ENCODE measurements at places on chromosomes 13 and 19. TPM values are rescaled to one million over a fixed set of nuclear protein-coding genes. Genes with fewer than 3 reads are reported as not detected.

GRCh38 chr13:66329988-66330451 is 900.1 kb downstream of the PCDH9 start:
- no peak for DNase-seq

- no peak for DNase-seq
Measured at GRCh38 chr13:87884884-87885283, 213.7 kb downstream of the SLITRK5 start.

- DNase-seq: no peak
Measured at GRCh38 chr13:35856084-35856483, 275.1 kb downstream of the DCLK1 start.

GRCh38 chr13:102147353-102147752 is 254.5 kb downstream of the FGF14 start:
- no peak for DNase-seq

The ATP4A gene
- total RNA-seq: not detected

The ANGPTL8 gene
- total RNA-seq: not detected

- peak; percentile 71 for DNase-seq
Measured at GRCh38 chr19:52922841-52923777, at the start of gene ZNF888. Gene ZNF888, minus strand, starts transcription at chr19:52923428. Its CDS starts 5,555 bp downstream, at chr19:52917873.

The ZFP30 gene
- 6.6 TPM for total RNA-seq

DNA sequence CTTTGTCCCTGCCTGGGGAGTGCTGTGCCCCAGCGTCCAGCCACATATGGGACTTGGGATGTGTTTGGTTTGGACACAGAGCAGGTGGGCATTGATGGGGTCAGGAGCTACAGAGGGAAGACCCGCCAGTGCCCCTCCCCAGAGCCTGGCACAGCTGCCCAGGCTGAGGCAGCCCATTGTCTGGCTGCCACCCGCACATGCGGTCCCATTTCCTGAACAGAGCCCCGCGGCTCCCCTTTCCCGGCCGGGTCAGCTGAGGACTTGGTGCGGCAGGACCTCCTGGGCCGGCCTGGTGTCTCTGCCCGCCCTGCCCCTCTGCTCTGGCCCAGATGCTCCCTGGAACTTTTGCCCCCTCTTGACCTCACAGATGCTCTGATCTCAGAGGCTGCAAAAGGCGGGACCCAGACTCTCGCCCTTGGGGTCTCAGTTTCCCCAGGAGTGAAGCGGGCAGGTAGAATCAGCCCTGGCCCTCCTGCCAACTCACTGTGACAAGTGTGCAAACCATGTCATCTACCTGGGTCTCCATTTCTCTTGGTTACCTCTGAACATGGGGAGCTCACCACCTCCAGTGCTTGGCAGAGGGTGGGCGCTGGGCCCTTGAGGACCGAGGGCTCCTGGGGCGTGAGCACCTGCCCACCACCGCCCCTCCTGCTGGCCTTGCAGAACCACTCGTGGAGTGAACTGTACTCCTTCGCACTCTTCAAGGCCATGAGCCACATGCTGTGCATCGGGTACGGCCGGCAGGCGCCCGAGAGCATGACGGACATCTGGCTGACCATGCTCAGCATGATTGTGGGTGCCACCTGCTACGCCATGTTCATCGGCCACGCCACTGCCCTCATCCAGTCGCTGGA is 17.8 kb downstream of the HCN2 start:
- no peak for DNase-seq

DNA sequence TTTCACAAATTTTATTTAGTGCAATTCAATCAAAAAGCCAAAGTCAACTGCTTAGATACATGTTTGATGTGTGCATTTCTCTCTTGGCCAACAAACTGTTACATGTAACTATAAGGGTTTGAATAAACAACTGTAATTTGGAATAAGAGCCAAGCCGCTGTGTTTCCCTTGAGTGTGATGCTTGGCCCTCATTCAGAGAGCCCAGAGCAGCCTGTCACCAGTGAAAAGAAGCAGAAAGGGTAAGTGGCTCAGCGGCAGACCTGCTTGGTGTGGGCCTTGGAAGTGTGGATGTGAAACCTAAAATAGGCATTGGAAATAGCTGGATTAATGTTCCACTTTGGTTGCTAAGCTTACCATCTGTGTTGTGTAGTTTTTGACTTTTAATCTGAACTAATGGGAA is 924.6 kb downstream of the OLFM4 start:
- no peak for DNase-seq

The WTIP gene
- total RNA-seq: 175 TPM

DNA sequence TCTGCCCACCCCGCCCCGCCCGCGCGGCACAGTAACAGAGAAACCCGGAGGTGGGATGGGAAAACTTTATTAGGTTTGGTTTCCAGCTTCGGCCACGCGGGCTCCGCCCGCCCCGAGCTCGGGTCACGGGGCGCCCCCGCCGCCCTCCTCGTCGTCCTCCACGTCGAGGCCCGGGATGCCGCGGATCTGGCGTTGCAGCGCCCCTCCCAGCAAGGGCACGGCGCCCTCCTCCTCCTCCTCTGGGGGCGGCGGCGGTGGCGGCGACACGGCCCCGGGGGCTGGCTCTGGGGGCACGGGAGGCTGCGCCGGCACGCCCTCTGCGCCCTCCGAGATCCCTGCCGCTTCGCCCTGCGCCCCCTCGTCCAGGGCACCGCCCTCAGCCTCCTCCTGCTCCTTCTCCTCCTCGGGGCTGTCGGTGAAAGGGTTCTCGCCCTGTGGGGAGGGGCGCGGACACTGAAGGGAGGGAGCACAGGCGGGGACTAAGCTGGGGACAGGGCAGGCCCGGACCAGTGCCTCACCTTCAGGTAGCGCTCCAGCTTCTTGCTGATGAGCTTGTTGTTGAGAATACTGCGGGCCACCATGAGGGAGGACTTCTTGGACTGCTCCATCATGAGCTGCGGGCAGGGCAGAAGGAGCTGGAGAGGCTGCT is 536 bp upstream of the AKAP8 start:
- no peak for DNase-seq

DNA sequence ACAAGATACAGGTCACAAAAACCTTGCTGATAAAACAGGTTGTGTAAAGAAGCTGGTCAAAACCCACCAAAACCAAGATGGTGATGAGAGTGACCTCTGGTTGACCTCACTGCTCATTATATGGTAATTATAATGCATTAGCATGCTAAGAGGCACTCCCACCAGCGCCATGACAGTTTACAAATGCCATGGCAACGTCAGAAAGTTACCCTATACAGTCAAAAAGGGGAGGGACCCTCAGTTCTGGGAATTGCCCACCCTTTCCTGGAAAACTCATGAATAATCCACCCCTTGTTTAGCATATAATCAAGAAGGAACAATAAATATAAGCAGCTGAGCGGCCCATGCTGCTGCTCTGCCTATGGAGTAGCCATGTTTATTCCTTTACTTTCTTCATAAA is 434.1 kb downstream of the ZNF536 start:
- DNase-seq: no peak

DNA sequence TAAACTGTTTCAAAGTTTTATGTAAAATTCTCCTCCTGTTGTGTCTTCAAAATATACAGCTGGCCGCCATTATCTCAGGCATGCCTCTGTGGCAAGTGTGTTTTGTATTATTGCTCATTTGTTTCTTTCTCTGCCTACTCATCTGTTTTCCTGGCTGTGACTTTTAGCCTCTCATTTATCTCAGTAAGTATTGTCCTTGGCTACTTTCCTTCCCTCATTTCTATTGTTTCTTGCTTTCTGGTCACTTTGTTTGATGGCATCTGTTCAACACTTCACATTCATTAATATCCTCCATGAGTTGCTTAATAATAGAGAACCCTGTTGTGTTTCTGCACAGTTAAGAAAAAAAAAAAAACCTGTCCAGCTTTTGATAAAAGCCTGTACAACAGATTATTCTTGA is 869.4 kb downstream of the PCDH17 start:
- DNase-seq: no peak

GRCh38 chr13:43797159-43797558 is 10.4 kb upstream of the ENOX1 start:
- DNase-seq: no peak

- DNase-seq: no peak
Measured at GRCh38 chr13:67821606-67822005, 591.5 kb upstream of the PCDH9 start.

DNA sequence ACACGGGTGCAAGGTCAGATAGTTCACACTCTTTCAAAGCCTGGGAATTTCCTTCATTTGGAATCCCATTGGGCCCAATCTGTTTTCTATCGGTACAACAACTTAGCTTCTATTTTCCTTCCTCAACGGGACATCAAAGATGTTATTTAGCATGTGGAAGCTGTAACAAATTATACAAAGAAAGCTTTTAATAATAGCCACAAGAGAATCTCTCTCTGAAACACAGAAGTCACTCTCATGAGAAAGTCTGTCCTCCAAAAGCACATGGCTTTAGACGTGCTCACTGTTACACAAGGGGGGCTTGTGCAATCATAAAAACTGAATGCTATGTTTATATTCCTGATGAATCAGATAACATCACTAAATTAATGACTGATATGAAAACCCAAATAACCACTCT is 28.9 kb upstream of the CYSLTR2 start:
- DNase-seq: no peak

DNA sequence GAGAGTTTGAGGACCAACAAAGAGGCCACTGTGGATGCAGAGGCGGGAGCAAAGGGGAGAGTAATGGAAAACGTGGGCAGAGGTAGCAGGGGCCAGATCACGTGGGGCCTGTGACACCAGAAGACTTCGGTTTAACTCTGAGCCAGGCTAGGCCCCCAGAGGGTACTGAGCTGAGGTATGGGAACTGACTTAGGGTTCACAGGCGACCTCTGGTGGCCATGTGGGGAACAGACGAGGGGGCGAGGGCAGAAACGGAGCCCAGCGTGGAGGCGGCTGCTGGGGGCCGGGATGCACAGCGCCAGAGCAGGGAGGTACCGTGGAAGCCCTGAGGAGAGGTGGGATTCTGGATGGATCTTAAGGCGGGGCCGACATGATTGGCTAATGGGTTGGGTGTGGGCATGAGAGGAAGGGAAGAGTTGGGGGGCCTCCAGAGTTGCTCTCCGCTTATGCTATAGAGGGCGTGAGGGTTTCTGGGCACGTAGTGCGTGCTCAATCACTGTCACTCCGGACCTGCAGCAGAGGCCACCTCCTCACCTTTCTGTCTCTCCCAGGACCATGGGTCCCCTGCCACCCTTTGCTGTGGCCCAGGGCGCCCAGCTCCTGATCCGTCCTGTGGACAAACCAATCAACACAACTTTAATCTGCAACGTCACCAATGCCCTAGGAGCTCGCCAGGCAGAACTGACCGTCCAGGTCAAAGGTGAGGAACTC is 13.7 kb downstream of the PVR start:
- peak; percentile 42 for DNase-seq

- no peak for DNase-seq
Measured at GRCh38 chr13:113233101-113233500, 23.7 kb downstream of the CUL4A start.

DNA sequence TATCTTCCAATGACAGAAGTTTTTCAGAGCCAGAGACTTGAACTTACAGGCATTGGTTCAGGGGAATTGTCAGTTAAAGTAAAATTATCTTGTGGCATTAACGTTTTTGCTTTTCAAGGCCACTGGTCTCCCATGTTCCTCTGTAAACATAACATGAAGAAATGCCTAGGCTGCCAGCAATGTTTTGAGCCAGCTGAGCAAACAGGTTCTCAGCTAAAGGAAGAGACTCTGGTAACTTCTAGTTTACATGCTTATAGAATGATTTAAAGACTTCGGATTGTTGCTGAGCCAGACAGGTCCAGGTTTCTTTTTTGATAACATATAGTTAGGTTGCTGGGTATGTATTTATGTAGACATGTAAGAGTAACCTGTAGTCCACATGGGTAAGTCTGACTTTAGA is 35.7 kb downstream of the ZNF493 start:
- DNase-seq: no peak

The KCNK6 gene
- total RNA-seq: 16.1 TPM

The CACTIN gene
- 38.0 TPM for total RNA-seq

The MEF2B gene
- 1.5 TPM for total RNA-seq

- DNase-seq: no peak
Measured at GRCh38 chr13:112870737-112871287, 98.2 kb upstream of the MCF2L start.

- no peak for DNase-seq
Measured at GRCh38 chr13:51453959-51454703, 1.3 kb upstream of the INTS6 start.

The LAIR1 gene
- 31.2 TPM for total RNA-seq

DNA sequence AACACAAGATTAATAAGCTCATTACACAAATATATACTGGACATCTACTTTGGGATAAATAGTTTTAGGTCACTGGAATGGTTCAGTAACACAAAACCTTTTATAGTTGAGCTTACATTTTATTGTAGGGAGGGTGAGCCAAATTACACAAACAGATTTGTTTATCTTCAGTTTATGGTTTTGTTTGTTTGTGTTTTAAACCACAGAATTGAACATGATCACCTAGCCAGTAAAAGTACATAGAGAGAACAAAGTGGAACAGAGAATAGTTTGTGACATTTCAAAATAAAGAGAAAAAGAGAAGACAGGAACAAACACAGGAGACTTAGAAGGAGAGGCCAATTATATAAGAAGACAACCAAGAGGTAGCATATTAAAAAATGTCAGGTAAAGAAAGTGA is 1930.2 kb upstream of the PCDH20 start:
- no peak for DNase-seq
